Activated CD4-positive, alpha-beta T cell treated with anti-CD3 and anti-CD28 coated beads, Interleukin-2, amount 50 U/mL, for 24 hours (primary cell): ENCODE measurements at places on chromosomes 7 and 10.

DNA sequence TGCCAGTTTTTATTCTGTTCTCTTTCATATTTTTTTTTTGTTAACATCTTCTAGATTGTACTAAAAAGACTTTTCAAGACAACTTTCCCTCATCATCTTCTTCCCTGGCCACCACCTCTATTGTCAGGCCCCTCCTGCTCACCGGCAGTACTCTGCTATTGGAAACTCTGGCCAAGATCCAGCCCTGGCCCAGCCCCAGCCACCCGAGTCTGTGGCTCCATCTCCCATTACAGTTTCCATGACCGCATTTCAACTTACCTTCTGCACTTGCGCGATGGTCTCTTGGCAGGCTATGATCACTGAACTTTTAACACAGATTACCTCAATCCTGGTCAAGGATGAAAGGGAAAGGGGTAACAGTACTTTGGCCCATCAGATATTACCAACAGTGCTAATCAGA, 137.7 kb upstream of the POM121L12 start:
- no peak for DNase-seq

GRCh38 chr7:144782883-144783282, 53.0 kb downstream of the TPK1 start:
- DNase-seq = no peak

DNA sequence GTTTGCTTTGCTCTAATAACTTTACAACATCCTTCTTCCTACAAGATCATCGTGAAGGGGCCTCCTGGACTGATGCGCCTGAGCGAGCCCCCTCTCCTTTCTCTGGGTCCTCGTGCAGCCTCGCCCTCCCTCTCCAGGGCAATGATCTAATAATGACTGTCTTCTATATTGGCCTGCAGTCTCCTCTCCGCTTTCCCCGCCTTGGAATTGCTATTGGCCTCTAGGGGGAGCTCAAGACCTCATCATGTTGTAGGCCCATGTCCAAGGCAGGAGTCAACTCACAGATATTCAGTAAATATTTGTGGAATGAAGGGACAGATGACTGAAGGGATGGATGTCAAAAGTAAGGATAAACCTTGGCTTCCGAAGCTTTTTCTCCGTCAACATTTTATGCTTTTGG, 1180.3 kb downstream of the TYW1 start:
- no peak for DNase-seq

DNA sequence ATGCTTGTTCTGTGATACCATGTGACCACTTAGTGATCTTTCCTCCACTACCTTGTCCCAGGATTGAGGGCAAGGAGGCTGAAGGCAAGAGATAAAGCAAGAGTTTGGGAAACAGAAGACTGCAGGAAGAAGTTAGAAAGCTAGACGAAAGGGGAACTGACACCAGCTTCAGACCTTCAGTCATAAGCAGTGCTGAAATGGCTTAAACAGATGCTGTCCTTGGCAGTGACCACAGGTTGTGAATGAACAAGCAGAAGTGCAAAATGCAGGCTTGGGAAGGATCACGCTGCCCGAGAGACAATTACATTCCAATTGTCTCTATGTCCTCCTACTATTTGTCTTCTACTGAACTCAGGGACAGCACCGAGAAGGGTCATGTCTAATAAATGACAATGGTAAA, 704.9 kb upstream of the AUTS2 start:
- DNase-seq = no peak

GRCh38 chr10:30366829-30367228, 17.8 kb upstream of the MTPAP start:
- DNase-seq = no peak

- DNase-seq = no peak
Measured at GRCh38 chr10:50324046-50324445, 72.7 kb upstream of the ASAH2 start.

- DNase-seq = no peak
Measured at GRCh38 chr7:150781103-150781502, 19.1 kb downstream of the TMEM176B start.

GRCh38 chr7:24907311-24907886, 72.6 kb downstream of the OSBPL3 start:
- DNase-seq = peak; percentile 51

GRCh38 chr10:47337310-47337709, 10.9 kb upstream of the RBP3 start:
- DNase-seq = no peak

DNA sequence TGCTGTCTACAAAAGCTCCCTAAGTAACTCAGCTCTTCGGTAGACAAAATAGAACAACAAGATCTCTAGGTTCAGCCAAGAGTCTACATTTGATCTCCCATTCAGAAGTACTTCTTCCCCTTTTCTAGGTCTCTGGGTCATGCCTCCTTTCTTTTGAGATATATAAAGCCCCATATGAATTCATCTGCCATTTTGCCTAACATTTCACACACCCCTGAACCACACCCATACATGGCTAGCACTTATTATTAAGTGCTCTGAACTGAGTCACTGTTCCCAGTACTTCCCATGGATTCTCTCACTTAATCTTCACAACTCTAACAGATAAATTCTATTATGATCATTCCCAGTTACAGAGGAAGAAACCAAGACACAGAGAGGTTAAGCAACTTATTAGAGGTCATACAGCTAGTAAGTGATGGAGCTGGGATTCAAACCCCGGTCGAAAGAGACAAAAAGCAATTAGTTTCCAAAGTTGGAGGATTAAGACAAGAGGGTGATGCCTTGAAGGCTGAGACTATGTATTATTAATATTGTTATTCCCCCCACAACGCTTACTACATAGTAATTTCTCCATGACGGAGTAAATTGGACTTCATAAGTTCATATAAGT, 17.3 kb downstream of the MYOF start:
- no peak for DNase-seq

GRCh38 chr7:107152011-107152410, 16.8 kb upstream of the HBP1 start:
- DNase-seq = no peak

GRCh38 chr7:44059219-44060090, 5.9 kb downstream of the PGAM2 start:
- no peak for DNase-seq
